NCI-H2107 (cell line): ENCODE measurements at places on chromosomes 11 and 22.
A peak's percentile ranks its signal among the peaks of the same experiment; 100 is the strongest.

DNA sequence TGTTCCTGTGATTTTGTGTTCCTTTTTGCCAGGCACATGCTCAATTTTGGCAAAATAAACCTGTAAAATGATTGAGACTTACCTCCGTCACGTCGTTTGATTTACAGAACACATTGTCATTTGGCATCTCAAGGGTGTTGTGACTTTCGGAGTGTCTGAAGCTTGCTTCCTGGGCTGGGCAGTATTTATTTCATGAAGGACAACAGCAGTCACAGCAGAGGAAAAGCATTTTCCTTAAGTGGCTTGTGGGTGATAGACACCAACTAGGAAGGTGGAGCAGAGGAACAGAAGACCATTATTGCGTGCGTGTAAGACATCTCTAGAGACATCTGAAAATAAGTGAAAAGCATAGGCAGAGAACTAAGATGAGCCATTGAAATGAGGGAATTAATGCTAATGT is 80.2 kb downstream of the SLC36A4 start:
- no peak for DNase-seq

DNA sequence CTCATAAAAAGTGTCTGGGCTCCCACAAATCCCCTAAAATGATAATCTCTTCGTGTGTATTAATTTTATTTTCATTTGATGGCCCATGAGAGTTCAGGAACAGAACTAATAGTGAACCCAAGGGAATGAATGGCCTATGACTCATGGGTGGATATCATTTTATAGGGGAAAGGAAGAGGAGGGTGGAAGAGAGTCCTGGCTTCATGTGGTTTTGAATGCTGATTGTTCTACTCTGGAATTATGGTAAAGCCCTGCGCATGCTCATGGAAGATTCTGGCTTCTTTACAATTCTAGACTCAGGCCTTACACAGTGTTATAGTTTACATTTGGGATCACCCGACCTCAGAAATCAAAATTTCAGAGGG is 35.2 kb downstream of the MAML2 start:
- no peak for DNase-seq

- DNase-seq, result no peak
These were observed 192.5 kb downstream of the DDX10 start for GRCh38 chr11:108857382-108857781.

- no peak for DNase-seq
These were observed 56.7 kb downstream of the C11orf58 start for GRCh38 chr11:16795146-16795545.

DNA sequence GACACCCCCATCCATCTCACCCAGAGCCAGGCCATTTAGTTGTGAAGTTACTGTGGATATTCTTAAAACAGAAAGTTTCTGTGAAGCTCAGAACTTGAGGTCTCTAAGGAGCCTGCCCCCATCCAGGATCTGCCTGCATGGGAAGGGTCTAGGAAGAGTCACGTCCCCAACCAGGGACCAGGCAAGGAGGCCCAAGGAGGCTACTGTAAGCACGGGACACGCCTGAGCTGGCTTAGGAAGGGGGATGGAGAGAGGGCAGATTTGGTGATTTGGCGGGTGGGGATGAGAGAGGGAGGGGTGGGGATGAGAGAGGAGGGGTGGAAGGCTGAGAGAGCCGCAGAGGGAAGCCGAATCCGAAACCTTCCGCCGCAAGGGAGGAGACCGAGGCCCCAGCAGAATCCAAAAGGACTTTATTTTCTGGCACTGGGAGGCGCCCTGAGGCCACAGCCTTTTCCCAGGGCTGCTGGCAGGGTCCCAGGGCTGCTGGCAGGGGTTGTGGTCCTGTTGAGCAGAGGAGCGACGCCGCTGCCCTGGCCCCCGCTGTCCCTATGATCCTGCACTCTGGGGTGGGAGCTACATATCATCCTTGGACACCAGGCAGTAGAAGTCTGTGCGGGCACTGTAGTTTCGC is 9.4 kb downstream of the SIGIRR start:
- no peak for DNase-seq

DNA sequence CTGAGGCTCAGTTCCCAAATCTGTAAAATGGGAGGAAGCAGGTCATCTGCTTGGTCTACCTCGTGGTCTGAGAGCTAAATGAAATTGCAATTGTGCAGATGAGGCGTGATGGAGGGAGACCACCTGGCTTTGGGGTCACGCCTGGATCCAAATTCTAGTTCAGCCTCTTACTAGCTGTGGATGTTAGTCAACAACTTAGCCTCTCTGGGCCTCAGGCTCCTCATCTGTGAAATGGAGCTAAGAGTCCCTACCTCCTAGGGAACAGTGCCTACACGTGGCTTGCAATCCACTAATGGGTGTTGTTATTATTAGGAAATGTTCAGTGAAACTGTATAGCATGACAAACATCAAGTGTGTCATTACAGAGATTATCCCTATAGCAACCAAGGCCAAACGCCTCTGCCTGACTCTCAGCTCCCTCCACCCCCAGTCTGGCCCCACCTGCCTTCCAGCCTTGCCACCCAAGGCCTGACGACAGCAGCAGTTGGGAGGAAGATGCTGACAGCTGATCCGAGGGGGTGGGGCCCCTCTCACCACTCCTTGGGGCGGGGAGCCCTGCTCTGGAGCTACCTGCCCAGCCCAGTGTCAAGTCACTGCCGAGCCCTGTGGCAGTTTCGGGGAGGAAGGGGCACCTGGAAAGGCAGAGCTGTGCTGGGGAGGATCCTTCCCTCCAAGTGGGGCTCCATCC is 1.7 kb upstream of the RHOD start:
- DNase-seq, result peak; percentile 39

DNA sequence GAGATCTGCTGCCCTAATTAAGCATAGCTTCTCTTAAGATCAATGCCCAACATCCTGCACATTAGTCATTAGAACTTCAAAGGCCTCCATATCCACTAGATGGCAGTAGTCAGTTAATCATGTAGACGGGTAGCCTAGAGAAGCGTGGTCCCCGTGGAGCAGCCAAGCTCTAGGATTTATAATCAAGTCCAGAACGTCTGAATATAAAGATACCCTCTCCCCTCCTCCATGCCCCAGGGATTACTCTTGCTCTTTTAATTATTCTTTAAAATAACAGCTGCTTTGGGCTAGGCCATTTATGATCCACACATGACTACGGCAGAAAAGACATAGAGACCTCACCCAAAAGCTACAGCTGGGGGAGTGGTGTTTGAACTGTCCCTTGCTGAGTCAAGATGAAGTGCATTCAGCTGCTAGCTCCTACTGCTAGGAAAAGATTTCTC is 327.6 kb upstream of the PLET1 start:
- peak; percentile 85 for DNase-seq

- DNase-seq, result no peak
These were observed 19.6 kb downstream of the FGF3 start for GRCh38 chr11:69799582-69799981.

GRCh38 chr22:49241174-49241851 is 586.4 kb downstream of the BRD1 start:
- DNase-seq, result no peak

- no peak for DNase-seq
These were observed 3.4 kb downstream of the TENM4 start for GRCh38 chr11:79437278-79437980.

GRCh38 chr11:45877221-45877620 is 8.2 kb upstream of the MAPK8IP1 start:
- DNase-seq, result no peak

DNA sequence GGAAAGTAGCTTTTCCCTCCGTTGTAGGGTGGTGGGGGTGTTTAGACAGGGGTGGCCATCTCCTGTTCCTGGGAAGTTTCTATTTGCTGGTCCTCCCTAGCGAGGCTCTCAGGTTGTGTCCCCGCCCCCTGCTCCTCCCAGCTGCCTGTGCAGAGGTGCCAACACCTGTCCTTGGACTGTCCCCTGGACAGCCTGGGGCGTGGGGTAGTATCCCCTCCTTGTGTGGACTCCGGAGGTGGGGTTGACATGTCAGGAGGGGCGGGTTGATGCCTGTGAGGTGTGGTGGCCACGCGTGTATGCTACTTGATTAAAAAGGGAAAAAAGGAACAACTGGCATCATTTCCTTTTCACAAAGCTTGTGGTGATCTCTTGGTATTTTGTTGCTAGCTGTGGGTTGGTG is 14.3 kb upstream of the RANBP1 start:
- DNase-seq, result no peak

- no peak for DNase-seq
These were observed 11.5 kb downstream of the PARVG start for GRCh38 chr22:44192098-44192815.

GRCh38 chr11:76162336-76163288 is 43.7 kb downstream of the WNT11 start:
- no peak for DNase-seq

GRCh38 chr11:66497206-66497605 is 13.2 kb upstream of the BBS1 start:
- DNase-seq, result no peak

DNA sequence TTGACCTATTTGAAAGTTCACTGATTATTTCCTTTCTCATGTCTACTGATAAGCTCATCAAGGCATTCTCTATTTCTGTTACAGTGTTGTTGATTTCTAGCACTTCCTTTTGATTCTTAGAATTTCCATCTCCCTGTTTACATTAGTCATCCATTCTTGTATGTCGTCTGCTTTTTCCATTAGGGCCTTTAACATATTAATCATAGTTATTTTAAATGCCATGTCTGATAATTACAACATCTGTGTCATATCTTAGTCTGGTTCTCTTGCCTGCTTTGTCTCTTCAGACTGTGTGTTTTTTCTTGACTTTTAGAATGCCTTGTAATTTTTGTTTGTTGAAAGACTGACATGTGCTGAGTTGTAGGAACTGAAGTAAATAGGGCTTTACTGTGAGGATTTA is 602.1 kb downstream of the SOX6 start:
- no peak for DNase-seq

DNA sequence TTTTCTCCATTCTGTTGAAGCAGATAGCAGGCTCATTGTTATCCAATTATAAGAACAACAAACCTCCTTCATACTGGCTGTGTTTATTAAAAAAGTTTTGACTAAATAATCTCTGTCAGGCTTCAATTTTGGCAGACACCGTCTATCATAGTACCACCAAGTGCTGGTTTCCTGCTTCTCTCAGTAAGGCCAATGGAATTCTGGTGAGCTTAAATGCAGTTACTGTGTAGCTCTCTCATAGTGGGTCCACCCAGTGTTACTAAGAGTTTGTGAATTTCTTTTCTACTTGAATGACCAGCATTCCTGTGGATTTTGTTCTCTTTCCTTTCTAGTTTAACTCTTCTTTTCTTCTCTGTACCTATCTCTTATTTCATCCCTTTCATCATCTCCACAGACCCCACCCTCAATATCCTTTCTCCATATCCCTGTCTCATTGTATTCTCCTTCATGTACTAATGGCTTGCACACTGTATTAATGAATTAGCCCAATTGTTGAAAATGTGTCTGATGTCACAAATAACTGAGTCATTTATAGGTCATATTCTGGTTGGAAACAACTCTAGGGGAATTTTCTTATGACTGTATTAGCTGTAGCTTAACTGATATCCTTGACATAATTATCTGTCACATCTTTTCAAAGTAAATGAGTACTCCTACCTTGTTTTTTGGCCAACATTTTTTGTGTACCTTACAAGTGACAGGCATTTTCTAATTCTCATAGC is 372.1 kb downstream of the FAT3 start:
- no peak for DNase-seq

GRCh38 chr11:64747961-64748665 is 4.2 kb upstream of the RASGRP2 start:
- DNase-seq, result no peak

DNA sequence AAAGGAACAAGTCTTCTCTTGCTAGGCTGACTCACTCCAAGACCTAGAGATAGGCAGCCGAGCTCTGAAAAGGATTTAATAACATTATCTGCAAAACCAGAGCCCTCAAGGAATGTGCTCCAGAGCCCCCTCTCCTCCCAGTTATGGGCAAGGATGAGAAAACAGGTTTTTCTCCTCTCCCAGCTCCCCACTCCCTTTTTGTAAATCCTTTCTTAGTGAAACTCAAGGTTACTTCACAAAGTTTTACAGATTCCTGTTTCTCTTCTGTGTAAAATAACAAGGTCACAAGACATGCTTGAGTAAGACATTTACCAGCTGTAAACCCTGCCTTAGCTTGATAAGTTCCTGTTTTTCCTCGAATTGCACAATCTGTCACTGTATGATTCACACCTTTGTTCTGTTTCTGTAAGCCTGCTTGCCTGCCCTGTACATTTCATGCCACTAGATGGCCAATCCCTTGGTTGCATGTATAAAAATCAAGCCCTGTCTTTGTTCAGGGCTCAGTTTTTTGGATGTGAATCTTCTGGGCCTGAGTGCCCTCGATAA is 489.4 kb downstream of the KCNA4 start:
- DNase-seq, result no peak

DNA sequence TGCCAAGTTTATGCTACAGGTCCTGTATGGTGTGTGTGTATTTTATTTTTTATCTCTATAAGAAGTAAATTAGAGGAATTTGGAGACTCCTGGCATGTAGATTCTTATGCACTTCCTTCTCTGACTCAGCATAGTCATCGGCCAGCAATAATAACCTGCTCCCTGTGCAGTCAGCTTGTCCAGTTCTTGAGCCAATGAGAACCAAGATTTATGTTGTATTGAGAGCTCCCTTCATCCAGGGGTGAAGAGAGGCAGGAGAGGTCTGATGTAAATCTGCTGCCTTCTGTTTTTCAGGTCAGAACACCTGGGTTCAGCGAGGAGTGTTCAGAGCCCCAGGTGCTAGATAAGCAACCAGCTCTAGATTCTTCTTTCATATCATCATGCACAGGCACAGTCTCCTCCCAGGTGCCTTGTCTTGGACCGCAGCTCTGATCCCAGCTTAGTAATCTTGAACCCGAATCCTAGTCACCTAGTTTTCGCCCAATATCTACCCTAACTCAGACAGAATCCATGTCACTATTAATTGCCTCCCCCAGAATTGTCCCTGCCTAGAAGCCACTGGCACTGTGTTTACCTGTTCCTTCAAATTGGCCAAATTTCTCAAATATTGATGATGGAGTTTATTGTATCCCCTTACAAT is 328.2 kb upstream of the NCAM1 start:
- no peak for DNase-seq

GRCh38 chr22:37818409-37819104 is 4.6 kb upstream of the GALR3 start:
- no peak for DNase-seq
